Naive B cell (primary cell): ENCODE measurements at places on chromosomes 2 and 18. TPM values are rescaled to one million over a fixed set of nuclear protein-coding genes. Genes with fewer than 3 reads are reported as not detected.

GRCh38 chr2:118294063-118294462 lies 205.8 kb downstream of the INSIG2 start:
- no peaks in the 10 kb centered on the region for H3K4me1 ChIP-seq
- H3K27me3 ChIP-seq: peaks cover 30% of the 10 kb centered on the region
- no peak overlapping the region for H3K4me3 ChIP-seq
- no peak overlapping the region for H3K27ac ChIP-seq
- DNase-seq: no peak

Gene DSG2
- not detected for polyA plus RNA-seq

DNA sequence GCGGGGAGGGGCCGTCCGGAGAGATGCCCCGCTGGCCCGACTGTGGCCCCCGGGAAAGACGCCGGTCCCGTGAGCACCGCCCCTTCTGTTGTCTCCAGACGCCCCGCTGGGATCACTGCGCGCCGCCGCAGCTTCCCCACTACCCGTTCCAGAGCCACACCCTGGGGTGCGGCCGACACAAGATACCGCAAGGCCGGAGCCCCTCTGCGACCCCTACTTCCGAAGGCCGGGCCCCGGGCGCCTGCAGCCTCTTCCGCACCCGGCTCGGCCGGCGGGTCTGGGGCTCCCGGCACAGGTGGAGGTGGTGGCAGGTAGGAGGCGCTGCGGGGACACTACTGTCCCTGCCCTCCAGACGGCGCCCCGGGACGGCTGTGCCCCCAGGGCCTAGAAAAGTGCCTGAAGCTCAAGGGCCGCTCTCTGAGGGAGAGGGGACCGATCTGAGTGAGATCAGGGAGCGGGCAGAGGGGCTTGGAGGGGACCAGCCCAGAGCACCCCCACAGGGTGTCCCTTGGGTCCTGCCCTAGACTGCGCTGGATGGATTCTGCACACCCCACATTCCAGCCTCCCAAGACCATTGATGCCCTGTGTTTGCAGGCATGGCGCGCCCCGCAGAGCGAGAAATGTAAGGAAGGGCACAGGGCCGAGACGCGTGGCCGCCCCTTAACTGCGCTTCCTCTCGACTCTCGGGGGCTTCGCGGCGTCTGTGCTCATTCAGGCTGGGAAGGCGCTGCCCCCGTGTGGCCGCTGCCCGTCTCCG lies 80.0 kb downstream of the GFPT1 start:
- peaks cover 14% of the 10 kb centered on the region for H3K4me1 ChIP-seq
- peak overlapping the region; percentile 47 for H3K27ac ChIP-seq
- peaks cover 8% of the 10 kb centered on the region for H3K36me3 ChIP-seq
- peak overlapping the region; percentile 91 for H3K4me3 ChIP-seq
- peaks cover 32% of the 10 kb centered on the region for H3K27me3 ChIP-seq
- peak; percentile 69 for DNase-seq

Gene TP53I3
- polyA plus RNA-seq: 1.2 TPM

- H3K4me1 ChIP-seq: peaks cover 58% of the 10 kb centered on the region
- H3K36me3 ChIP-seq: no peaks in the 10 kb centered on the region
- H3K27ac ChIP-seq: peak overlapping the region; percentile 16
- no peaks in the 10 kb centered on the region for H3K27me3 ChIP-seq
- no peak for DNase-seq
These were observed 83.7 kb upstream of the RBM44 start for GRCh38 chr2:237714690-237715458.

- peaks cover 58% of the 10 kb centered on the region for H3K4me1 ChIP-seq
- H3K27me3 ChIP-seq: no peaks in the 10 kb centered on the region
- H3K4me3 ChIP-seq: no peak overlapping the region
- peak overlapping the region; percentile 42 for H3K27ac ChIP-seq
- no peaks in the 10 kb centered on the region for H3K36me3 ChIP-seq
These were observed 17.3 kb downstream of the ALPK2 start for GRCh38 chr18:58611395-58612131.

DNA sequence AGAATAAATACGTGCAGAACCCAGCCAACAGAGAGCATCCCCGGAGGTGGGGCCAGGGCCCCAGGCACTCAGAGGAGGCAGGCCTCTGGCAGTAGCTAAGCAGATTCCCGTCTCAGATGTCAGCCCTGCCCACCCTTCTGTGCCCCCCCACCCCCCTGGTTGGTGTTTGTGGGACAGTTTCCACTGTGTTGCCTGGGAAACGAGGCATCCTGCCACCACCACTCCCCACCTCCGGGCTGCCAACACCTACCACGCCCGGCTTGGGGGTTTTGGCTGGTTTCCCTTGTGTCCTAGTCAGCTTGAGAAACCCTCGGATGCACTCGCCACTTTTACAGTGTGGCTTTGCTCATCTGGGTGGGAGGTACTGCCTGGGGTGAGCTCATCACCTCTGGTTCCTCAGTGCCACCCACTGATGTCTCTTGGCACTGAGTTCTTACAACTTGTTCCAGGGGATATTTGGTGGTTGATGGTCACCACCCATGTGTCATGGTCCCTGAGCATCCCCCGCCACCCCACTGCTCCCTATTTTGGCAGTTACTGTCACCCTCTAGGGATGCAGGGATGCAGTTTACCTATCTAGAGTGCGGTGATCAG lies 72.4 kb upstream of the YWHAQ start:
- peaks cover 6% of the 10 kb centered on the region for H3K36me3 ChIP-seq
- peaks cover 5% of the 10 kb centered on the region for H3K27me3 ChIP-seq
- H3K4me3 ChIP-seq: no peak overlapping the region
- no peak for DNase-seq
- H3K4me1 ChIP-seq: no peaks in the 10 kb centered on the region

- no peak overlapping the region for H3K4me3 ChIP-seq
- DNase-seq: no peak
- no peaks in the 10 kb centered on the region for H3K36me3 ChIP-seq
- H3K27ac ChIP-seq: no peak overlapping the region
- no peaks in the 10 kb centered on the region for H3K4me1 ChIP-seq
These were observed 294.2 kb upstream of the HNMT start for GRCh38 chr2:137670111-137670510.
